Activated CD4-positive, alpha-beta T cell treated with anti-CD3 and anti-CD28 coated beads, Interleukin-2, amount 10 ng/mL, durations not matched to agents 24 days and 14 days (primary cell): ENCODE measurements at places on chromosomes 12 and 14. TPM values are rescaled to one million over a fixed set of nuclear protein-coding genes. Genes with fewer than 3 reads are reported as not detected.

DNA sequence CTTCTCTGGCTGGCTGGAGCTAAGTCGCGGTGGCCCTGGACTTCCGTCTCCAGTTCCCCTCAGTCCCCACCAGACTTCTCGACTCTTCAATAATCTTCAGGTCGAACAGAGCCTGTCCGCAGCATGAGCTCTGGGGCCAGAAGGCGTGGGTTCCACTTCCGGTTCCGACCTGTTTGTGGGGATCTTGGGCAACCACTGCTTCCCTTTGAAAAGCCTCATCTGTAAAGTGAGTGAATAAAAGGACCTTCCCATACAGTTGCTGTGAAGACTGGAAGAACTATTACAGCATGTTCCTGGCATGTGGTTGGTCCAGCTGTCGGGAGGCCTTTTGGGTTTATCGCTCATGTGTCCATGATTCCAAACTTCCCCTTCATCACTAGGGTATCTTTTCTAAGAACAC lies 19.4 kb downstream of the ADGRD1 start:
- no peak for DNase-seq

- no peak for DNase-seq
Observed at GRCh38 chr12:121678716-121679300, 9.4 kb upstream of the MORN3 start.

GRCh38 chr12:13537623-13538022 lies 341.1 kb downstream of the EMP1 start:
- no peak for DNase-seq

GRCh38 chr14:55353686-55354467 lies 57.8 kb downstream of the ATG14 start:
- peak; percentile 68 for DNase-seq

- no peak for DNase-seq
Observed at GRCh38 chr14:104387022-104388010, 192.2 kb upstream of the C14orf180 start.

DNA sequence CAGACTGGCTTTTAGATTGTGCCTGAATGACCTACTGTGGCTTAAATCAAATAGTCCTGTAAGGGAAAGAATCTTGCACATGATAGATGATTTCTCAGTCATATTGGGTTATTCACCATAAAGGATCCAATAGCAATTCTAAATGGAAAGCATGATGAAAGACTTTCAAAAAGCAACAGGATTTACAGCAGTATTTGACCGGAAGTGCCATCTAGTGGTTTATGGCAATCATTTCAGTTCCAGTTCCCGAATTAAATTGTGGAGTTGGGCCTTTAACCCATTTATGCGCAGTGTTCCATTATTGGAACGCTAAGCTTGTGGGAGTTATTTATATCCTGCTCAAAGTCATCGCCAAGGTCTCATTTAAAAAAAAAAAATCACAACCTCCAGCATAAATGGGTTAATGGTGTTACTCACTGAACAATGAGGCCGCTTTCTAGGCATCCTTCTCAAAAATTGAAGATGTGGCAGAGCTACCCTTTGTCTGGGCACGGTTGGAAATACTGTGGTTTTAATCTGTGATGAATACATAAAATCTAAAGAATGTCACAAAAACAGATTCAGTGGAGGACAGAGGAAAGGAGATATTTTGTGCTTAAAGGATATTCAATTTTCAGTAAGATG lies 60.8 kb upstream of the REP15 start:
- peak; percentile 59 for DNase-seq

The CTDSP2 gene
- 81.4 and 82.7 TPM in 2 replicates for total RNA-seq

The POTEG gene
- total RNA-seq = not detected in 2 replicates

The MFAP5 gene
- total RNA-seq = not detected in 2 replicates
